ENCODE measurements at places on chromosomes 3 and 15.

GRCh38 chr3:146732325-146732724 is 127.2 kb upstream of the PLSCR5 start:
- DNase-seq, result no peak

DNA sequence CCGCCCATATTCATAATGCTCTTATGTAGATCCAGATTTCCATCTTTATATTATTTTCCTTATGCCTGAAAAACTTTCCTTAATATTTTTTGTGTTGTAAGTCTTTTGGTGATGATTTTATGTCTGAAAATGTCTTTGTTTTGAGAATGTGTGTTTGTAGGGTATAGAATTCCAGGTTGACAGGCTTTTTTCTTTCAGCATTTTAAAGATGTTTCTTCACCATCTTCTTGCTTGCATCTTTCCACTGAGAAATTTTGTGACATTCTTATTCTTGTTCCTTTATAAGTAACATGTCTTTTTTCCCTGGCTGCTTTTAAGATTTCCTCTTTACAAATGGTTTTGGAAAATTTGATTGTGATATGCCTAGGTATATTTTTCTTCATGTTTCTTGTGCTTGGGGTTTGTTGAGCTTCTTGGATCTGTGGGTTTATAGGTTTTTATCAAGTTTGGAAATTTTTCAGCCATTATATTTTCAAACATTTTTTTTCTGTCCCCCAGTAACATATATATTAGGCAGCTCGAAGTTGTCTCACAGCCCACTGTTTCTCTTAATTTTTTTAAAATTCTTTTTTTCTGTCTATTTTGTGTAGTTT is 27.1 kb upstream of the SLC22A13 start:
- no peak for DNase-seq

GRCh38 chr3:24006-24405 is 172.6 kb upstream of the CHL1 start:
- DNase-seq, result no peak

GRCh38 chr3:36678216-36679013 is 85.9 kb downstream of the DCLK3 start:
- no peak for DNase-seq

DNA sequence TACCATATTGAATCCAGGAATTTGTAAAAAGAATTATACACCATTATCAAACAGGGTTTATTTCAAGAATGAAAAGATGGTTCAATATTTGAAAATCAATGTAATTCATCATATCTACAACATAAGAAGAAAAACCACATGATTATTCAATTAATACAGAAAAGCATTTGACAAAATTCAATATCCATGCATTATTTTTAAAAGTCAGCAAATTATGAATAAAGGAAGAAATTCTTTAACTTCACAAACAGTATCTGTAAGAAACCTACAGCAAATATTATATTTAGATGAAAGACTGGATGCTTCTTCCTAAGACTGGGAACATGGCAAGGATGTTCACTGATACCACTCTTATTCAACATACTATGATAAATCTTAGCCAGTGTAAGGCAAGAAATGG is 41.3 kb upstream of the TCAIM start:
- DNase-seq, result no peak

DNA sequence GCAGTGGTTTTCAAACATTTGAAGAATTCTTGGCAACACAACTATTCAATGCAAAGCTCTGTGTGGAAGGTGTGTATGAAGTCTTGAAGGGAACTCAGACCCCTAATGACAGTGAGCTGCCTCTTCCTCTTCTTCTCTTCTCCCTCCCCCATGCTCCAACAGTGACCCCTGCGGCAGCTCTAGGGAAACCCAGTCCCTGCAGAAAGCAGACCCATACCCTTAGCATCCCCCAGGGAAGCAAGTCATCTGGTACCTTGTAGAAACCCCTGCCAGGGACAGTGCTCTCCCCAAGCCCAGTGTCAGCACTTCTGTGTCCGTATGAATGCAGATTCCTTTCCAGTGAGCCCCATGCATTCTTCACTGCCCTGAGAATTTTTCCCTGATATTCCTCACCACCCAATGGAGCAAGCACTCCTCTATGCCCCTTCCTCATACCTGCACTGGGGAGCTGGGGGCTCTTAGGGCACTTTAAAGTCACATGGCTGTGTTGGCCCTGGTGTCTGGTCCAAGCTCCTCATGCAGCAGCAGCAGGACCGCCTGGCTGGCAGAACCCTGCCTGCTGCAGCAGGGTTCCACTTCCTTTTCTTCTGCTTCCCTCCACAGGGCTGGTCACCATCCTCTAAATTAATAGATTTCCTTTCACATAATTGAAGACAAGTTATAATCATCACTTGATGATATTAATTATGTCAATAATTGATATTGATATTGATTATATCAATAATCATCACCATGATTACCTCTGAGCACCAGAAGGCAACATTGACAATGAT is 442.5 kb downstream of the EPHB1 start:
- no peak for DNase-seq

GRCh38 chr3:178518660-178519396 is 17.4 kb upstream of the KCNMB2 start:
- no peak for DNase-seq

DNA sequence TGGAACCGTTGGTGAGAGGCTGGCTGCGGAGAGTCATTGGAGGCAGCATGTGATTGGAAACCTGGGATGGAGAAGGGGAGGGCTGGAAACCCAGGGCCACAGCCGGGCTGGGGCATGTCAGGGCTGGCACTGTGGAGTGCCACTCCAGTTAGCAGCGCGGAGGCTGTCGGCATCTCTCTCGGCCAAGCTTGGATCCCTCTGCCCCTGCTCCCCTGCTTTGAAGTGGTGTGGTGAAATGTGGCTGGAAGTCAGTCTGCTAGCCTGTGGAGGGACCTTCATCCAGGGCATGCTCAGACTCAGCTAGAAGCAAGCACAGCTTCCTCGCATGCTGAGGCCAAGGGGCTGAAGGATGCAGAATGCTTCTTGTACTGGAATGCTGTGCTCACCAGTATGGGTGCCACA is 13.5 kb downstream of the SLCO3A1 start:
- no peak for DNase-seq

Data from globus pallidus (tissue), 1 donor.